B cell (primary cell): ENCODE measurements at places on chromosomes 4 and X. TPM values are rescaled to one million over a fixed set of nuclear protein-coding genes. Genes with fewer than 3 reads are reported as not detected.

DNA sequence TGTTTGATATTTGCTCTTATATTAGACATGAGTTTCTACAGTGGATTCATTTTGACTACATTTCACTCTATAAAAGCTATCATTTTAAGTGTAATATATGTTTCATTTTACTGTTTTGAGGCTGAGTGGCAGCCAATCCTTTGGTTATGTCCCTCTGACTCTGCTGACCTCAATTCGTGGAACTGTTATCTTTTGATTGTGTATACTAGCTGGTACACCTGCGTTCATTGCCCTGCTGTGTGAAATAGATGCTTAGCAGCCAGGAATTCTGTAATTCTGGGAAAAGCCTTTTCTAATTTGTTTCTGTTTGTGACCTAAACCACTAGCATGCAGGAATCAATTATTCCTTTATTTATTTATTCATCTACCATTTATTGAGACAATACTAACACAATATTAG lies 269.4 kb upstream of the CT83 start:
- no peak for DNase-seq
- H3K27me3 ChIP-seq, result no peaks in the 10 kb centered on the region
- no peaks in the 10 kb centered on the region for H3K36me3 ChIP-seq

DNA sequence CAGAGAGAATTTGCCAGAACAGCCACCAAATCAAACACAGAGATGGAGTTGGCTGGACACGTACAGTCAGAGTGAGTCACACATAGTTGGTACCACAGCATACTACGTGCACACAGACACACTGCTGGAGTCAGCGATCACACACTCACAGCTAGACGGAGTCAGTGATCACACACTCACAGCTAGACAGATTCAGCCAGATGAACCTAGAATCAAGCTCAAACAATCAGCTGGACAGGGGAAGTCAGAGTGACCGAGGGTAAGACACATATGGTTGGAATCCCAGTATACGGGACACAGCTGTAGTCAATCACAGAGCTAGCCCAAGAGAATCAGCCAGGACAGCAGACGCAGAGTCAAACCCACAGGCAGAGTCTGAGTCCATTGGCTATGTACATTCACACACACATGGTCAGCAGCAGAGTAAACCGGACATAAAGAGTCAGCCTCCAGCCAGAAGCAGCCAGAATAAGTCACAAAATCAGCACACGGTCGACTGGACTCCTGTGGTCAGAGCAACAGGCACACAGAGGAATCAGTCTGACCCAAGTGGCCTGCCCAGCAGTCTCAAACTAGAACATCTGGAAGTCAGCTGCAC lies 4.6 kb downstream of the SLC38A5 start:
- no peaks in the 10 kb centered on the region for H3K27me3 ChIP-seq
- H3K27ac ChIP-seq, result no peak overlapping the region
- DNase-seq, result no peak
- H3K36me3 ChIP-seq, result no peaks in the 10 kb centered on the region
- no peak overlapping the region for H3K4me3 ChIP-seq
- peaks cover 11% of the 10 kb centered on the region for H3K4me1 ChIP-seq

Gene SLC34A2
- not detected in 2 replicates for total RNA-seq

DNA sequence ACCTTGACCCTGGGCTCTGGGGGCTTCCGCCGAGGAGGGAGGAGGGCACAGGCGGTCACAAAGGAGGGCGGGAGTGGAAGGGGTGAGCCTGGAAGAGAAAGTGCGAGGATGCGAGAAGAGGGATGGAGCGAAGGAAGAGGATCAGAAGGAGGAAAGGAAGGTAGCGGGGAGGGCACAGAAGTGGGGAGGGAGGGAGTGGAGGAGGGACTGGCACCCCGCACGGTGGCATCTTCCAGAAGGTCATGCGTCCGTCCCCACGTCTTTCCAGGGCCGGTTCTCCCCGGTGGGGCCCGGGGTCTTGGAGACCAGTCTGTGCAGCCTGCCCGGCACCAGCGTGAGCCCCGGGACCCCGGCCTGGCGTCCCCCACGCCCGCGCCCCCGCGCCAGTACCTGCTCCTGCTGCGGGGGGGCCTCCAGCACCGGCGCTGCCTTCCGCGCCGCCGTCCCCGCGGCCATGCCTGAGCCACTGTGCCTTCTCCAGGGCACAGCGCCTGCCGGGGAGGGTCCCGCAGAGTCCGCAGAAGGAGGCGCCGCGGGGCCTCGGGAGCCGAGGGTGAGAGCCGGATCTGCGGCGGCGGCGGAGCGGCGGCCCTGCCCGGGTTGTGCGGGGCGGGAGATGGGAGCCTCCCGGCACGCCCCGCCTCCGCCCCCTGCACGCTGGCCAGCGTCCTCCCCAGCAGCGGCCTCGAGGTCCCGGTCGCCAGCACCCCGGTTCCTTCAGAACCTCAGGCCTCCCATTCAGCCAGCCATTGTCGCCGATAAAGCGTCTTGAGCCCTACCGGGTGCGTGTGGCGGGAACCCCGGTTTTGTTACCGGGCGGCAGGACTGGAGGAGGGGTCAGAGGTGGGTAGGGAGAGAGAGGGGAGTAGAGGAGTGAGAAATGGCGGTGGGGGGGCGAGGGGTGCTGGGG lies at the start of gene RNF175:
Gene RNF175 (minus strand): TSS at position 618 of the 910 bp plus-strand sequence. CDS start 162 bp downstream, at position 456.
- peak; percentile 18 for DNase-seq
- H3K27me3 ChIP-seq, result peaks cover 32% of the 10 kb centered on the region
- H3K4me1 ChIP-seq, result peaks cover 14% of the 10 kb centered on the region

Gene STK32B
- total RNA-seq, result 0.22 and 0.44 TPM in 2 replicates

GRCh38 chrX:121336831-121337421 lies 289.5 kb downstream of the GLUD2 start:
- H3K27me3 ChIP-seq, result no peaks in the 10 kb centered on the region
- H3K36me3 ChIP-seq, result no peaks in the 10 kb centered on the region
- no peak overlapping the region for H3K27ac ChIP-seq
- DNase-seq, result no peak

DNA sequence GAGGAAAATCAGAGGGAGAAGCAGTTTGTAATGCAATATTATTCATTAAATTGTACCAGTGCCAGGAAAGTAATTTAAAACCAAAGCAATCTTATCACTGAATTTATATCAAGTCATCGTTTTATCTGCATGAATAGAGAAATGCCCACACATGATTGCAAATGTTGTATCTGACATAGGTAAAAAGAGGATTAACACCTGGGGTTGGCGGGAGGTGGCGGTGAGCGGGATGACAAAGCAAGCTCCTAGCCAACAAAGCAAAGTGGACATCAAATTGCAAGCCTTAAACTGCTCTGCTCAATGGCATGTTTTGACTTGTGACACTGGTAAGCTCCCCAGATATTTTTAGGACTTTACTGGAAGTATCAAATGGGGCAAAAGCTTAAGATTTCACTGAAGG lies 16.4 kb downstream of the HPGD start:
- H3K27ac ChIP-seq, result no peak overlapping the region
- H3K4me1 ChIP-seq, result no peaks in the 10 kb centered on the region
- H3K27me3 ChIP-seq, result no peaks in the 10 kb centered on the region
- no peak for DNase-seq
- H3K36me3 ChIP-seq, result no peaks in the 10 kb centered on the region

Gene PDE6B
- total RNA-seq, result 15.1 and 20.0 TPM in 2 replicates

Gene ZDHHC15
- not detected in 2 replicates for total RNA-seq

Gene OTUD6A
- total RNA-seq, result not detected in 2 replicates

Gene CCDC149
- not detected in 2 replicates for total RNA-seq

DNA sequence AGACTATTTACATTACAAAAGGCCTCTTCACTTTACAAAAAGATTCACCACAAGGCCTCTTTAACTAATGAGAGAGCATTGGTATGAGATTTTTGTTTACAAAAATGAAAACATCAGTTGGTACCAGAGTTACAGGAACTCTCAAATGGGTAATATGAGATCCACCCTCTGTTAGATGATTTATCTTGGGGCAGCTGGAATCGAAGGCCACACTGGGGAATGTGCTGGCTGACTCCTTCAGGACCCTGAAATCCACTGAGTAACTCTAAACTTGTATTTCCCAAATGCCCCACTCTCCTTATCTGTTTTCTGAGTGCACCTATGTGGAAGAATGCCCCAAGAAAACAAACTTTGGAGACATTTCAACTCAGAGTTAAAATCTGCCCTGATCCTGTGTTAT lies 232.9 kb upstream of the F9 start:
- H3K4me3 ChIP-seq, result no peak overlapping the region
- H3K36me3 ChIP-seq, result no peaks in the 10 kb centered on the region
- H3K27ac ChIP-seq, result no peak overlapping the region
- no peaks in the 10 kb centered on the region for H3K27me3 ChIP-seq
- H3K4me1 ChIP-seq, result no peaks in the 10 kb centered on the region
- DNase-seq, result no peak

GRCh38 chrX:155001873-155002272 lies 20.6 kb downstream of the F8 start:
- H3K27ac ChIP-seq, result no peak overlapping the region
- no peak for DNase-seq
- H3K27me3 ChIP-seq, result no peaks in the 10 kb centered on the region
- H3K36me3 ChIP-seq, result no peaks in the 10 kb centered on the region
- no peak overlapping the region for H3K4me3 ChIP-seq

- no peak for DNase-seq
- no peaks in the 10 kb centered on the region for H3K36me3 ChIP-seq
- no peak overlapping the region for H3K27ac ChIP-seq
- H3K27me3 ChIP-seq, result no peaks in the 10 kb centered on the region
- no peak overlapping the region for H3K4me3 ChIP-seq
- no peaks in the 10 kb centered on the region for H3K4me1 ChIP-seq
Measured at GRCh38 chrX:18855919-18856644, 127.8 kb downstream of the PHKA2 start.

DNA sequence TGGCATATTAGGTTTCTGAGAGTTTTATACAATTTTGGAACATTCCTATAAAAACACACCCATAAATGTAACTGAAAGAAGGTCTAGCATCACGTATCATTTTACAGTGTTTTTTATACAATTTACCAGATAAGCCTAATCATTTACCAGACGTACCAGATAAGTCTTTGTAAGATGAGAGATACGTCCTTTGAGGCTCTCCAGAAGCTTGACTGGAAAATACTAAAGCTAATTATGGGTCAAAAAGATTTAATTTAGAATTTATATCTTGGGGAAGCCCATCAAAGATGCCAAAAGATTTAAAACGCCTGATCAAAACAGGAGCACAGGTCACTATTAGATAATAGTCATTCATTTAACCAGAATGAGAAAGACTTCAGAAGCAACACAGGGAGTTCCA lies 55.0 kb downstream of the RGS12 start:
- H3K27me3 ChIP-seq, result no peaks in the 10 kb centered on the region
- no peak overlapping the region for H3K27ac ChIP-seq
- peaks cover 4% of the 10 kb centered on the region for H3K4me1 ChIP-seq
- H3K36me3 ChIP-seq, result no peaks in the 10 kb centered on the region
- no peak overlapping the region for H3K4me3 ChIP-seq
- no peak for DNase-seq

Gene USP17L29
- total RNA-seq, result not detected in 2 replicates

DNA sequence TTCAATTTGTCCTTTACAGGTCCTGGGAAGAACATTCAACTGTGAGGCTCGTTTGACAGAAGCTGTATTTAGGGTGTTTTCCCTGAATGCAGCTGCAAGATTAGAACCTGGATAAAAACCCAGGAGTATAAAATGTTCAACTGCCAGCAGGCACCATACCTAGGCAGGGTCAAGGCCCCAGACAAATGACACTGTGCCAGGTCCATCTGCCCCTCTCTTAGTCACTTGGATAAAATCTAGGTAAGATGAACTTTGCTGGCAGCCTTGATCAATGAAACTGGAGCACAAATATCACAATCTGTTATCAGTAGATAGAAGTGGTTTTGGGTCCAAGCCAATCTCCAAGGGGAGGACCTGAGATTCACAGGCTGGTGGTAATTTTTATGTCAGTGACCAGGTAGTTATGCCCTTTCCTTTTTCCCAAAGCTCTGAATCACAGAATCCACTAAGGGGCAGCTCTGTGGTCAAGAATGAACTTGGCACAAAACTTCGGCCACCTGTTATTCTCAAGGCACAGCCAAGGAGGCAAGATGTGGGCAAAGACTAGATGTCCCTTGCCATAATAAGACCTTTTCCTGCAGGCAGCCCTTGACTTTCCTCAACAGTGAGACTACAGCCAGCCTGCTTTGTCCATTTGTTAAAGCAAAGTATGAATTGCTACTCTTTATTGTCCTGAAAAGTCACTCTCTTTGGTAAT lies 501.0 kb downstream of the PPARGC1A start:
- no peak overlapping the region for H3K4me3 ChIP-seq
- H3K27me3 ChIP-seq, result no peaks in the 10 kb centered on the region
- no peaks in the 10 kb centered on the region for H3K36me3 ChIP-seq
- no peaks in the 10 kb centered on the region for H3K4me1 ChIP-seq

GRCh38 chr4:88054901-88055300 lies 47.5 kb downstream of the PKD2 start:
- no peaks in the 10 kb centered on the region for H3K36me3 ChIP-seq
- H3K27me3 ChIP-seq, result no peaks in the 10 kb centered on the region
- H3K4me3 ChIP-seq, result no peak overlapping the region
- no peaks in the 10 kb centered on the region for H3K4me1 ChIP-seq
- peak; percentile 4 for DNase-seq

- H3K4me1 ChIP-seq, result no peaks in the 10 kb centered on the region
- DNase-seq, result no peak
- H3K27ac ChIP-seq, result no peak overlapping the region
- no peak overlapping the region for H3K4me3 ChIP-seq
- no peaks in the 10 kb centered on the region for H3K36me3 ChIP-seq
Measured at GRCh38 chr4:88792268-88792781, 94.7 kb upstream of the NAP1L5 start.

Gene MAGEA2B
- total RNA-seq, result not detected in 2 replicates

DNA sequence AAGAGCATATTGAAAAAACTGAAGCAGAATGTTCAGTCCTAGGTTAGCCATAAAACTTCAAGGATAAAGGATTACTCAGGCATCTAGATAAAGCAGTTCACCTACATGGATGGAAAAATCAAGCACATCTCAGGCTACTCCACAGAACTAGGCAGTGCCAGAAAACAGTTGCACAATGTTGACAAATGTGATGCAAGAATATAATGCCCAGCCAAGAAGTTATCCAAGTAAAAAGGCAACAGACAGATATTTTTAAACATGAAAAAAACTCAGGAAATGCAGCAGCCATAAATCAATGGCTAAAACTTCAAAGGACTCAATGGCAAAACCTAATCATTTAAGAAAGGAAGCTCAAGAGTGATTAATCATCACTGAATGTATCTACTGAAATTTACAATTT lies 456.0 kb upstream of the FAM241A start:
- H3K36me3 ChIP-seq, result no peaks in the 10 kb centered on the region
- H3K27ac ChIP-seq, result no peak overlapping the region
- H3K4me1 ChIP-seq, result no peaks in the 10 kb centered on the region
- DNase-seq, result no peak

Gene HS6ST2
- total RNA-seq, result not detected in 2 replicates

Gene HSFX4
- not detected in 2 replicates for total RNA-seq

Gene PSAPL1
- total RNA-seq, result not detected in 2 replicates
